Activated CD8-positive, alpha-beta T cell treated with anti-CD3 and anti-CD28 coated beads for 36 hours (primary cell): ENCODE measurements at places on chromosomes 3 and 15. TPM values are rescaled to one million over a fixed set of nuclear protein-coding genes. Genes with fewer than 3 reads are reported as not detected.

GRCh38 chr3:136270179-136270578 lies 20.0 kb downstream of the PCCB start:
- H3K27ac ChIP-seq = no peak overlapping the region
- DNase-seq = no peak
- H3K27me3 ChIP-seq = no peaks in the 10 kb centered on the region
- H3K4me3 ChIP-seq = no peak overlapping the region
- H3K4me1 ChIP-seq = peaks cover 30% of the 10 kb centered on the region

- H3K4me3 ChIP-seq = no peak overlapping the region
- peak; percentile 41 for DNase-seq
- no peaks in the 10 kb centered on the region for H3K27me3 ChIP-seq
- peaks cover 2% of the 10 kb centered on the region for H3K36me3 ChIP-seq
Measured at GRCh38 chr3:188914552-188914951, 257.2 kb upstream of the TPRG1 start.

DNA sequence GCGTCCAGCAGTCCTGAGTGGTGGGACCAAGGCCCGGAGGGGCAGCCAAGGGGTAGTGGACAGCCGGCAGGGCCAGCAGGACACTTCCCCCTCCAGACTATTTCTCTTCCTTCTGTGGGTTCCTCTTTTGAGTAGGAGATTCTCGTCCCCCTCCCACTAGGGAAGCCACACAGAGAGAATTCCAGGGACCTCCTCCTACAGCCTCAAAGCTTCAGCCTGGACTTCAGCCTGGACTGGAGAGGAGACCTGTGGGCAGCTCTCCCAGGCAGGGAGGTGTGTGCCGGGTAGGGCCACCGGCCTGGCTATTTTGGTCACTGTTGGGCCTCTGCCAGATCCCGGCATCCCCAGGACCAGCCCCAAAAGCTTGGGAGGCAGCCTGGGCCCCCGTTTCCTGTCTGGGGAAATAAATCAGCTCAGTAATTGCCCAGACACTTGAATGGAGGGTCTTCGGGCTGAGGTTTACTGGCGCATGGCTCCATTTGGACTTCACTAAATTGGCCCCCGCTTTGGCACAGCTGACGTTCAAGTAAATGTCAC lies 1.3 kb downstream of the SLC6A6 start:
- DNase-seq = no peak
- H3K4me3 ChIP-seq = peak overlapping the region; percentile 92
- no peaks in the 10 kb centered on the region for H3K27me3 ChIP-seq
- peaks cover 27% of the 10 kb centered on the region for H3K36me3 ChIP-seq
- peak overlapping the region; percentile 89 for H3K27ac ChIP-seq
- peaks cover 36% of the 10 kb centered on the region for H3K4me1 ChIP-seq

DNA sequence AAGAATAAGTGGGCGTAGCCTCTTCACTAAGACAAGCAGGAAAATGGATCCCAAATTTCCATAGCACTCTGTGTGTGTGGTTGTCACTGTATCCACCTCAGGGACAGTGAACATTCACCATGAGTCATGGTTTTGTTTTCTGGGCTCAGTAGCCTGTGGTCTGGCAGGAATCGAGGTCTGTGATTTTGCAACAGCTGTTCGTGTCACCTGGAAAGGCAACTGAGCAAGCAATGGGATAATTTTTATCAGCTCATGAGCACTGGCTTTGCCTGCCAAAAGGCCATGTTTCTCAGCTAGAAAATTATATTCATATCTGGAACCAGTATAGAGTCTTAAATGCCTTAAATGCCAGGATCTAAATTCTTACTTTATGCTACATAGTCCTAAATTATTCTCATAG lies 60.9 kb downstream of the STRIT1 start:
- no peaks in the 10 kb centered on the region for H3K27me3 ChIP-seq
- no peak for DNase-seq
- no peaks in the 10 kb centered on the region for H3K4me1 ChIP-seq

- no peaks in the 10 kb centered on the region for H3K27me3 ChIP-seq
- DNase-seq = no peak
- H3K27ac ChIP-seq = no peak overlapping the region
- H3K4me1 ChIP-seq = no peaks in the 10 kb centered on the region
- H3K4me3 ChIP-seq = no peak overlapping the region
- H3K36me3 ChIP-seq = no peaks in the 10 kb centered on the region
Measured at GRCh38 chr3:24639481-24640329, 145.1 kb upstream of the THRB start.

The EBLN2 gene
- 4.9 TPM for total RNA-seq

The GOLGA8O gene
- 1.1 TPM for total RNA-seq

The CPN2 gene
- total RNA-seq = not detected

The DUT gene
- total RNA-seq = 527 TPM
